Left forelimb (tissue), 1 donor: ENCODE measurements at places on chromosomes 2 and 18.

DNA sequence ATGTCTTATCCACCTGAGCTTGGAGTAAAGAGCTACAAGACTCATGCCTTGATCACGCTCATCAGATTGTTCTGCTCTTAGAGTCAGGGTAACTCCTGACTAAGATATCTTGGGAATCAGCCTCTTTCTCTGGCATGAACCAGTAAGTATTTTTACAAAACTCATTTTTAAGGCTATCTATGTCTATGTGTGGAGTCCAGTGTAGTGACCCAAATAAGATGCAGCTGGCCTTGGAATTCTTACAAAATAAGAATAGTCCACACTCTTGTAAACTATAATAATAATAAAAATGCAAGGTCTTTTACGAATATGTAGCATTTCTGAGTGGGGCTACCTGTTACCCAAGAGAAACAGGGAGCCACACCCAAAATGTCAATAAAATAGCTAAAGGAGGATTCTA is 498.3 kb upstream of the SYT4 start:
- no peak for DNase-seq

DNA sequence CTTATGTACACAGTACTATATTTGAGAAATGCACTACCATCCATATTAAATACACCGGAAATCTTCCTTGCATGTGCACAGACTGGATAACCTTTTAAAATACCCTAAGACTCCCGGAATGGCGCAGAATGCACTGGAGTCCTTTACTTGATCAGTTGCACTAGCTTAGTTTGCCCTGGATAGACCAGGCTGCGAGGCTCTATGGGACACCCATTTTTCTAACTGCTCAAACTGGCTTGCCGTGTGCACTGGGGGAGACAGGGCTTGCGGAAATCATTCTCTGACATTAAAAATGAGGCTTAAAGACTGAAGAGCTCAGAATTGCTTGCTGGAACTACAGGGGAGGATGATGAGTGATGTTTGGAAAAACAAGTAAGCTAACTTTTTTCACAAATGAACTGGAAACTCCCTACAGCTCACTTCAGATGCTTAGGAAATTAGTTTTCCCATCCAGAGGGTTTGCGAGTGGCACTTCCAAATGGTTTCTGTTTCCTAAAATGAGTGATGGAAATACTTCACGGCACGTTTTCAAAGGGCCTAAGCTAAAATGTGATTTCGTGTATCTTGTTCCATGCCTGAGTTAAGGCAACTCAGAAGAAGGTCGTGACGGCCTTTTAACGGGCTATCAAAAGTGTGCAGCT is 2.7 kb downstream of the NCK2 start:
- no peak for DNase-seq

- no peak for DNase-seq
These were observed 40.7 kb downstream of the TEX44 start for GRCh38 chr2:231633241-231633976.

- no peak for DNase-seq
These were observed 402.8 kb downstream of the TXNL1 start for GRCh38 chr18:56235481-56236013.

DNA sequence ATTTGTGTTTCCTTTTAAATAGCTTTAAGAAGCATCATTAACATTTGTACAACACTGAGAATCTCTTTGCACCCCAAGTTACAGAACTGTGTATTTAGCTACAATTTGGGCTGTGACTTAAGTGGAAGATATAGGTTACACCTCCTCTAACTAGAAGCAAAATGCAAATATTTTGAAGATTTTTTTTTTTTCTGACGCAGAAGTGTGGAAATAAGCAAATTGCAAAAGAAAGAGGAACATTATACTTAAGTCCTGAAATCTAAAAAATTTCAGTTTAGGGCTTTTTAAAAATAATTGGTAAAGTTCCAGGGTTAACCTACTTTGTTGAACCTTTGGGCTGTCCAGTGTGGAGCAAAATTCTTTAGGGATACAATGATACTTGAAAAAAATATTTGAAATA is 41.4 kb upstream of the RBMS1 start:
- DNase-seq: no peak

DNA sequence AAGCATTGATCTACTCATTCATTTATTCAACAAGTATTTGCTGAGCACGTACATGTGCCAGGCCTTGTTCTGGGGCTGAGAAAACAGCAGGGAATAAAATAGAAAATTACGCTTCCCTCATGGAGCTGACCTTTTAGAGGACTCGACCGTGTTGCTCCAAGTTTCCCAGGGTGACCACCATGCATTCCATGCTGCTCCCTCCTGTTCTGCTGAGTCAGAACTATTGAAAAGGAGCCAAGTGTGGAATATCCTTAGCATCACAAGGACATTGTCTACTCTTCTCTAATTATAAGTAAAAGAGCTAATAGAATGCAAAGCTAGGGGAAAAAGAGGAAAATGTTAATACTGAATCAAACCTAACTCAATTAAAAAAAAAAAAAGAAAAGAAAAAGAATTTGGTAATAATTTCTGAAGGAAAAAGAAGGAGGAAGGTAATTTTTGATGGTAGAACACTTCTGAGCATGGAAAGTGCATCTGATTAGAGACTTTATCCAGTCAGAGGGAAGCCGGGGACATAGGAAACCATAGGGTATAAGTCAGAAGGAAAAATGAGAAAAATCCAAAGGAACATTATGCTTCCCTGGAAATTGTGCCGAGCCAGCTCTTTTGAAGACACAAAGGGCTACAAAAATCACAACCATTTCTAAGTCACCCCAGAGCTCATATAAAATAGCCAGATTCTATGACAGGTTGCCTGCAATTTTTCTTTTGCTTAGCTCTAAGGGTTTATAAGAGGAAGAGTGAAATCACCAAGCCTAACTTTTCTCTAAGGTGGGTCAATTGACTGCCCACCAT is 339.4 kb downstream of the RND3 start:
- no peak for DNase-seq

GRCh38 chr2:148880636-148881035 is 5.6 kb downstream of the KIF5C start:
- no peak for DNase-seq

DNA sequence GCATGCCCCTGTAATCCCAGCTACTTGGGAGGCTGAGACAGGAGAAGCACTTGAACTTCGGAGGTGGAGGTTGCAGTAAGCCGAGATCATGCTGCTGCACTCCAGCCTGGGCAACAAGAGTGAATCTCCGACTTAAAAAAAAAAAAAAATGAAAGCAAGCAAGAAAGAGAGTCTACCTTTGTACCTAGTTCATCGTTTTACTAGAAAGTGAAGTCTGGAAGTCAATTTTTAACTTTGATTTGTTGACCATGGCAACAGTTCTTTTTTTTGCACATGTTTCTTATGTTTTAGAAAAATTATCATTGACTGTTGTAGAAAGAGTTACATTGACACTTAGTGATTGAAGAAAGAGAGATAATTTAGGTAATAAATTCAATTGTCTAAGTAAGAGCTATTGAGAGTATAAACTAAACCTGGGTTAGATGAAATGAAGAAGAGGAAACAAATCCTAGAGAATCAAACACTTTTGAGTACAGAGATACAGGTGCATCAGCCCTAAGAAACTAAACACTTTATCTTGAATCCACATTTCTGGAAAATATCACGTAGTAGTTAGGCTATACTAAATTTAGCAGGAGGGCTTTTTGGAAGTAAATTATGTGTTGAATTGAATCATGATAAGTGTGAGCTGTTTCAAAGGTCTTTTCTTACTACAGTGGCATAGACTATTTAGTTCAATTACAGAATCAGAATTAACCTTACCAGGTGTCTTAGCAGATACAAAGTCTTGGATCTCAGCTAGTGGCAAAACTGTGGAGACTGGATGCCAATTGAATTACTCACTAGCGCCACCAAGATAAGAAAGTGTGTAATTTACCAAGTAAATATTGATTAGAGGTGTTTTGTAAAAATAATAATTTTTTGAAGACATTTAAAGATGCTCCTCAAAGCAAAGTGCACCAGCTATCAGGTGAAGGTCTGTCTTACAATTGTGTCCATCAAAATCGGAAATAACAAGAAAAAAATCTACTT is 303.4 kb upstream of the NRXN1 start:
- DNase-seq: no peak

DNA sequence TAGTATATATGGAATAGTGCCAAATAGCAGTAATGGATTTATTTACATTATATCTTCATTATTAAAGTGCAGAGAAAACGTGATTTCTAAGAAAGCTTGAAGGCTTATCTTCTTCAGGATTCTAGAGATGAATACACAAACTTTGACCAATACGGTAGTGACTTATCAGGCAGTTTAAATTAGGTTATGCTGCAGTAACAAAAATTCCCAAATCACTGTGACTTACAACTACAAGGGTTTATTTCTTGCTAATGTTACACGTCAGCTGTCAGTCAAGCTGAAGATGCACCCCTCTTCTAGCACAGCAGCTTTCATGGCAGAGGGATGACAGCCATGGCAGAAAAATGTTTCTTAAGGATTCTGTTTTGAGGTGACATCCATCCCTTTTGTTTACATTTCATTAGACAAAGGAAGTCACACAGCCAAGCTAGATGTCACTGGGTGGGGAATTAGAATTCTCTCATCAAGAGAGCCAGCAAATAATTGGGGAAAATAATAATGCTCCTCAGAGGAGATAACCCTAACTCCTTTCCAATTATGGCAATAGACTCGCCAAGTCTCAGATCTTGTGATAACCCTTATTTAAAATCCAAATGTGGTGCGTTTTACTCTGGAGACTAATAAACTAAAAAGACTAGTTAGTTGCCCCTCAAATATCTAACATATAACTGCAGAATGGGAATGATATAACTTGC is 268.3 kb upstream of the CYP26B1 start:
- no peak for DNase-seq

GRCh38 chr2:162107361-162107901 is 33.4 kb upstream of the DPP4 start:
- DNase-seq: no peak

DNA sequence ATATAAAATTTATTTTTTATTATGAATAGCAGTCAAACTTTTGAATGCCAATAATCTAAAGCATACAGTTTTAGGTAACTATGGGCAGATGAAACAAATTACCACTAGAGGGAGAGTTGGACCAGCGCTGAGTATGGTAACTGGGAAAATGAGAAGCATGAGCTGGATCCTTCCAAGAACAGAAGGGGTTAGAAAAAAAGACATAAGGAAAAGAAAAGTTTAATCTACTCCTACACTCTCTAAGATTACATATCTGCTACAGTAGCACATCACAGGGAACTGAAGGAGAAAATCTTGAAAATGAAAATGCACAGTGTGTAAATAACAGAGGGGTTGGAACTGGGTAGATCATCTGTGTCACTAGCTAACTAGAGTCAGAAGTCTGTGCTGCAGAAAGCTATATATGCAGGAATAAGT is 15.5 kb downstream of the REG3G start:
- DNase-seq: no peak

DNA sequence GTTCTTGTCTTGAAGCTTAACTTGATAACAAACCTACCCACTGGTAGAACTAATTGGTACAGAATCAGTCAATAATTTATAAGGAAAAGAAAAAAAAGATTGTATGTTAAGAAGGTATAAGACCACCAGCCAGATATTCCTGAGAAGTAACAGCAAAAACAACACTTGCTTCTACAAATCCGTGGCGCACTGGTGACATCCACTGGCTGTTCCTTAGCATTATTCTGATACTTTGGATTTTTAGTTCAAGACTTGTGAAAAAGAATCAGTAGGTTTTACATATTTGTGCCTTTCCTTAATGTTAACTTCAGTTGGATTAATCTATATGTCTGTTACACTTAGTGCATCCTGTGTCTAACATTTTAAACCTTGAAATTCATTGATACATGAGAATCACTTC is 141.8 kb downstream of the GRB14 start:
- DNase-seq: no peak

GRCh38 chr2:8584174-8585066 is 97.4 kb upstream of the ID2 start:
- DNase-seq: peak; percentile 41

DNA sequence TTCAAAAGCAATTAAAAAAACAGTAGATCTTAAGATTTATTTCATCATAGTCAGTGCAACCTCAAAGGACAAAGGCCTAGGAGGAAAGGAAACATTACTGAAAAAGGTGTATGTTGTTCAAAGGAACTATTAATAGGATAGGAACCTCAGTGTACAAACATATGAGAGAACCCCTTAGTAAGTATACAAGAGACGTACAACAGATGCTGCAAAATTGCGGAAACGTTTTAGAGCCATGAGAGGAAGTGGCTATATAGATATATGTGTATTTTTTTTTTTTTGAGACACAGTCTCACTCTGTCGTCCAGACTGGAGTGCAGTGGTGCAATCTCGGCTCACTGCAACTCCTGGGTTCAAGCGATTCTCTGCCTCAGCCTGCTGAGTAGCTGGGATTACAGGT is 22.2 kb downstream of the PIK3C3 start:
- no peak for DNase-seq

DNA sequence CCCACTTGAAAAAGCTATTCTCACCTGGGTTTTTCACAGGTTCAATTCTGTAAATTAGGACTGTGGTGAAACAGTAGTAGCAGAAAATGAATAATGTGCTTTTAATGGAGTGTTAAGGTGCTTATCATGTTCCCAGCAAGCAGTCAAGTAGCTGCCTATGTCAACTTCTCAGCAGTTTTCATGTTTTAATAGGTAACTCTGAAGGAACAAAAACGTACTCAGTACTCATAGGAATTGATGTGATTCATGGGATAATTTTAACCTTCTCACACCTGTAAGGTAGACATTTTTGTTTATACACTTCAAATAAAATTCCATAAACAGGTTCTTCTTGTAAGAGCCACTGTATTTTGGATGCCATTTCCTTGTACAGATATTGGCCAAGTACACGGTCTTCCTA is 801.6 kb downstream of the MBD2 start:
- no peak for DNase-seq

GRCh38 chr2:117714110-117714509 is 100.4 kb upstream of the DDX18 start:
- DNase-seq: no peak

- DNase-seq: no peak
These were observed 133.8 kb upstream of the NRXN1 start for GRCh38 chr2:51165534-51166260.

GRCh38 chr2:69190743-69191404 is 177.9 kb downstream of the ANTXR1 start:
- DNase-seq: no peak

GRCh38 chr2:69816923-69817542 is 12.4 kb upstream of the GMCL1 start:
- DNase-seq: no peak

DNA sequence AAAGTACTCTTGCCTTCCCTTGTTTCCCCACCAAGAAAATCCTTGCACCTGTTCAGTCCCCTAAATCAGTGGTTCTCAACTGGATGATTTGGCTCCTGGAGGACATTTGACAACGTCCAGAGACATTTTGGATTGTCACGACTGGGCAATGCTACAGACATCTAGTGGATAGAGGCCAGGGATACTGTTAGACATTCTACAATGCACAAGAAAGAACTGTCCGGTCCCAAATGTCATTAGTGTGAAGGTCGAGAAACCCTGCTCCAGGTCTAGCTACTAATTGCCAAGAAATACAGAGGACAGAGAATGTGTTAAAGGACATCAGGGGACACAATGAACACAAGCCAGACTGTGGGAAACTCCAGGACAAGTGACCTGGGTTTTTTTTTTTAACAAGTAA is 60.0 kb downstream of the LRP2 start:
- DNase-seq: no peak
